ENCODE measurements at places on chromosomes 5 and 9.

DNA sequence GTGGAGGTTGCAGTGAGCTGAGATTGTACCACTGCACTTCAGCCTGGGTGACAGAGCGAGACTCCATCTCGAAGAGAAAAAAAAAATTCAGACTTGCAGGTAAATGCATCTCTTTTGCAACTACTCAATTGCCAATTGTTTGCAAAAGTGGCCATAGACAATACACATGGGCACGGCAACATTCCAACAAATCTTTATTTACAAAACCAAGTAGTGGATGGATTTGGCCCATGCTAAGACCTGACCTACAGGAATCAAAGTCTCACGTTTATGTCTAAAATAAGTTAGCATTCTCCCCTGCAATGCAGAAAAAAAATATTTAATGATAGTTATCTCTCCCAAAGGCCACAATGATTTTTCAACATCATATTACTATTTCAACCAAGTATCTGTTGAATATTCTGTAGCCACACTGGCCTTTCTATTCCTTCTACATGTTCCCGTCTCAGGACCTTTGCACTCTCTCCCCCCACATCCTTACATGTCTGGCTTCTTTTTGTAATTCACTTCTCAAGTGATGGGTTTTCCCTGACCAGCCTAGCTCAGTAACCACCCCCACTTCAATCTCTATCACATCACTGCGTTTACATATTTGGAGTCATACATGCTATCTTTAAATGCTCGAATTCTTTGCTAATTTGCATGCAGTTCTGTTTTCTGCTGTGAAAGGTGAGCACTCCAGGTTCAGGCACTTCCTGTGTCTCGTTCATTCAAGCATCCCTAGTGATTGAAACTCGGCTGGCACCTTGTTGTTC is 54.2 kb downstream of the FNBP1 start:
- DNase-seq, result no peak

DNA sequence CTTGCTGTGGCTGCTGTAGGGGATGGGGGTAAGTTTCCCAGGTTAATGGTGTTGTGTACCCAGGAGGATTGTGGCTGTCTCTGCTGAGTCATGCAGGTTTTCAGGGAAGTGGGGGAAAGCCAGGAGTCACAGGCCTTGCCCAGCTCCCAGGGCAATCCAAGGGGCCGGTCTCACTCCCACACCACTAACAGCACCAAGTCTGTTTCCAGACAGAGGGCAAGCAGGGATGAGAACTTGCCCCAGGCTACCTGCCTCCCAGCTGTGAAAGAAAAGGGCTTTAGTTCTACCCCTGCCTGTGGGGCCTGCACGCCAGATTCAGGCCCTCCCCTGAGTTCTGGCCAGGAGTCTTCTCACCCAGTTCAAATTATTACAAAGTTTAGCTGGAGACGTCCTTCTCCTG is 579.8 kb upstream of the ST8SIA4 start:
- no peak for DNase-seq

GRCh38 chr9:18360005-18360404 is 113.9 kb upstream of the ADAMTSL1 start:
- no peak for DNase-seq

DNA sequence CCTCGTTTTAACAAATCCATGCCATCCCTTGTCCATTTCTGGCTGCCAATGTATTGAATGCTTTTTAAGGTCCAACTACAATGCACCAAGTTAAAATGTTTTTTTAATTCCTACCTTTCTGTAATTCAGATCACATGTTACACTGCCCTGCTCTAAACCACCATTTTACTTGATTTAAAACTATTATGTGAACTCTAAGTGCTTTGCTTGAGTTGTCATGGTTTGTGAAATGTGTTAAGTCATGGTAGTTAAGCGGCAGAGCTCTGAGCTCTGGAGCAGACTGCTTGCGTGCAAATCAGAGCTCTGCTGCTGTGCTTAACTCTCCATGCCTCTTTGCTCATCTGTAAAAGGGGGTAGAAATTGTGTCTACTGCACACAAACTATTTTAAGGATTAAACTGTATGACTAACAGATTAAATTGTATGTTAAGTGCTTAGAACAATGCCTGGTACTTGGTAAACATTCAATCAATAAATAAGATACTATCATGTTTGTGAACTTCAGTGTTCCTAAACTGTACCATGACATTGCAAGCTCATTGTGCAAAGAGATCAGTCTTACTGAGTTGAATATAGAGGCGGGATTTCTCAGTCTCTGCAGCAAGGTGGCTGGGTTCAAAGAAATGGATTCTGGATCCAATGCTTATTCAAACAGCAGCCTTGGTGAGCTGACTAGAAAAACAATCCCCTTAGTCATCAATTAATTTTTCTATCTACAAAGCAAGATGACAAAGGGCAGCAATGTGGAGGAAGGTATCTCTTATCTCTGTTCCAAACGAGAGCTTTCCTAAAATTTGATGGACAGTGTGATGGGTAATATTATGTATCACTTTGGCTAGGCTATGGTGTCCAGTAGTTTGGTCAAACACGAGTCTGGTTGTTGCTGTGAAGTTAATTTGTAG is 16.1 kb upstream of the CMBL start:
- no peak for DNase-seq

DNA sequence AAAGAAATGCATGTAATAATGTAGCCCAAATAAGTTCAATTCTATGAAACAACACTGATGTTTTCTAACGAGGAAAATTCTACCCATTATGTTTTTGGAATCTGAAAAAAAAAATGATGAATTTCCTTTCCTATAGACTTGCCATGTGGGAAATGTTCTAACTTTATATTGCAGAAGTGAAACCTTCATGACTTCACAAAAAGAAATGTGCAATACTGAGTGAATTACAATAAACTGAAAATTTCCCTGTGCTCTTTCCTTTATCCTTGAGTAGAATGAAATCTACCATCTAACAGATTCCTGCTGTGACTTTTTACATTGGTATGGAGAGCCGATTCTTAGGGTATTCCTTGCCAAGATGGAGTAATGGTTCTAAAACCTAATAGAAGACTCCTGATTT is 1622.5 kb downstream of the MAT2B start:
- DNase-seq, result no peak
